ENCODE measurements at places on chromosomes 6 and 20.

GRCh38 chr6:5472571-5472970, 211.3 kb downstream of the FARS2 start:
- H3K27me3 ChIP-seq: no peaks in the 10 kb centered on the region
- H3K4me3 ChIP-seq: no peak overlapping the region
- H3K27ac ChIP-seq: no peak overlapping the region
- H3K4me1 ChIP-seq: peaks cover 7% of the 10 kb centered on the region

DNA sequence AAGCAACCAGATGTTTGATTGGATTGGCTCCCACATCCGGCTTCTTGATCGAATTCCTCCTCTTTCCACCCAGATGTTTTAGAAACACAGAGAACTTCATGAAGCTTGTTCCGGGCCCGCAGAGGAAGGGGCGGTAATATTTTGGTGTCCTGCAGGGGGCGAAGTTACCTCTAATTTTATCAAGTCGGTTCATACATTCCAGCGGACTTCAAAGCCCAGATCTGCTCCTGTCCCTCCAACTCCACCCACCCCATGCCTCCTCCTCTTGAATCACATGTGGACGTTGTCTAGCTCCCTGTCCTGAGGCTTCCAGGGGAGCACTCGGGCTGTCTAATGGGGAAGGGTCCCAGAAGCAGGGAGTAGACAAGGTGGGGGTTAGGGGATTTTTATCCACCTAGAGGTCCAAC, 2.9 kb upstream of the BMP6 start:
- H3K4me3 ChIP-seq: no peak overlapping the region
- no peak overlapping the region for H3K27ac ChIP-seq
- H3K4me1 ChIP-seq: peaks cover 22% of the 10 kb centered on the region
- DNase-seq: peak; percentile 90

GRCh38 chr20:57236813-57237584, 29.4 kb downstream of the BMP7 start:
- H3K4me3 ChIP-seq: no peak overlapping the region
- H3K36me3 ChIP-seq: no peaks in the 10 kb centered on the region
- H3K4me1 ChIP-seq: peaks cover 7% of the 10 kb centered on the region
- peak; percentile 67 for DNase-seq
- H3K27me3 ChIP-seq: peaks cover 42% of the 10 kb centered on the region

GRCh38 chr6:147974376-147974775, 368.3 kb upstream of the SASH1 start:
- H3K4me3 ChIP-seq: no peak overlapping the region
- H3K27me3 ChIP-seq: no peaks in the 10 kb centered on the region
- H3K36me3 ChIP-seq: no peaks in the 10 kb centered on the region
- no peak overlapping the region for H3K27ac ChIP-seq
- no peak for DNase-seq

DNA sequence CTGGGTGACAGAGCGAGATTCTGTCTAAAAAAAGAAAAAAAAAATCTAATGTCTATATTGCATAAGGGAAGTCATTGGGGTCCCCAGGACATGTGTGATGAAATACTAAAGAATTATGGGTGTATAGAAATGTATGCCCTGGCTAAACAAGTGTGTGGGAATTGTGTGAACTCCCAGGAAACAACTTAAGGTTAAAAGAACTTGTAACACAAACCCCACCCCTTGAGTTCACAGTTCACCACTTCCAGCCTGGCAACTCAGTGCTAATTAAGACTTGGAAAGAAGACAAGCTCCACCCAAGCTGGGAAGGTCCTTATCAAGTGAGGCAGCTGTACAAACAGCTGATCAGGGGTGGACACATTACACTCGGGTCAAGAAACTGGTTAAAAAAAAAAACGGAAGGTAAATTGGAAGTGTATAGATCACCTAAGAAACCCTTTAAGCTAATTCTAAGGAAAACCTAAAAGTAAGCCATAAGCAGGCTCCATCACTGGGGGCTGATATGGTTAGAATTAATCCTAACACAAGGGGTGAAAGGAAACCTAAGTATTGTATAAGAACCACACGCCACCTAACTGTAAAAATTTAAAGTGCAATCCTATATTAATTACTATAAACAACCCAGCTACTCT, 25.2 kb downstream of the HLA-A start:
- no peak overlapping the region for H3K27ac ChIP-seq
- no peak overlapping the region for H3K4me3 ChIP-seq
- no peaks in the 10 kb centered on the region for H3K27me3 ChIP-seq
- peak; percentile 37 for DNase-seq

DNA sequence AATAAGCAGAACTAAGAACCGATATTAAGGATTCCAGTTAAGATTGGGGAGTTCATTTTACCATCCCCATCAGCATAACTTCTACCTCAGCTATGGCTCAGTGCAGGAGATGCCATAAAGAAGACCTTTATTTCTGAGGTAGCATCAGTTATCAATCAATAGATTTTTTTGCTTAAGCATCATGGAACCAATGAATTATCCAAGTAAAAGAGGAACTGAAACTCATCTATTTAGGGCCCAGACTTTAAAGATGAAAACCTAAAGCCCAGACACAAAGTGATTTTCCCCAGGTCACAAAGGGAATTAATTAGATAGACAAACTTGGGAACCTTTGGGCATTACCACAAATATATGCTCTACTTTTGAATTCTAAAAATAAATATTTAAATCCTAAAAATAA, 59.2 kb upstream of the TINAG start:
- DNase-seq: no peak
- H3K4me3 ChIP-seq: no peak overlapping the region
- H3K27ac ChIP-seq: no peak overlapping the region
- H3K4me1 ChIP-seq: no peaks in the 10 kb centered on the region
- no peaks in the 10 kb centered on the region for H3K36me3 ChIP-seq
- no peaks in the 10 kb centered on the region for H3K27me3 ChIP-seq

- no peaks in the 10 kb centered on the region for H3K27me3 ChIP-seq
- no peak for DNase-seq
- no peak overlapping the region for H3K27ac ChIP-seq
- H3K4me1 ChIP-seq: no peaks in the 10 kb centered on the region
- no peak overlapping the region for H3K4me3 ChIP-seq
- H3K36me3 ChIP-seq: peaks cover 4% of the 10 kb centered on the region
Observed at GRCh38 chr6:155270561-155271091, 6.8 kb downstream of the CLDN20 start.

DNA sequence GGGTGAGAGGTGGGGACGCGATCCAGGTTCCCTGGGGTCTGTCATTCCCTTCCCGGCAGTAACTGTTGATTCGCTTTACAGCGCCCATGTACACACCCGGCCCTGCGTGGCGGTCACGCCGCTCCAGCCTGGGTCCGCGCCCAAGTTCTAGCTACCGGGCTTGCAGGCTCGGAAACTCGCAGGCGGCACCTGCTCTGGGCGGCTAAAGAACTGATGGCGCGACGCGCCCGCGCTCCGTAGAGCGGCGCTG, 1.4 kb upstream of the POU3F2 start:
- no peaks in the 10 kb centered on the region for H3K36me3 ChIP-seq
- peak overlapping the region; percentile 37 for H3K4me3 ChIP-seq
- H3K4me1 ChIP-seq: peaks cover 49% of the 10 kb centered on the region
- no peak for DNase-seq
- peaks cover 89% of the 10 kb centered on the region for H3K27me3 ChIP-seq
- no peak overlapping the region for H3K27ac ChIP-seq

GRCh38 chr6:157045831-157046454, 268.8 kb downstream of the ARID1B start:
- H3K4me3 ChIP-seq: no peak overlapping the region
- no peaks in the 10 kb centered on the region for H3K27me3 ChIP-seq
- peaks cover 2% of the 10 kb centered on the region for H3K4me1 ChIP-seq
- H3K27ac ChIP-seq: no peak overlapping the region

DNA sequence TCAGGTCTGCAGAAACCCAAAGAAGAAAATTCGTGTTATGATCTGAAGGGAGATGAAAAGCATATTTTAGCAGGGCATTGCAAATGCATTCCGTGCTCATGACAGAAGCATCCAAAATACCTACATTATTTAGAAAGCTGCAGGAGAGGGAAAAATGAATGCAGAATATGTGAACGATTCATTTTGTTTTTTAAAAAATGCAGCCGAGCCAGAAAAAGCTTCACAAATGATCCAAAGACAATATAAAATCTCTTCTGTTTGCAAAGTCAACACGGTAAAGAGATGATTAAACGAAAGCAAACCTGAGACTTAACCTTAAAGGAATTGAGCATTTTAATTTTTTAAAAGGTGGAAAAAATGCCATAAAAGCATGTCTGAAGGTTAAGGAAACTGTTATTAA, 136.1 kb upstream of the SULF2 start:
- H3K4me1 ChIP-seq: peaks cover 13% of the 10 kb centered on the region
- no peak overlapping the region for H3K27ac ChIP-seq
- no peak overlapping the region for H3K4me3 ChIP-seq
- peaks cover 56% of the 10 kb centered on the region for H3K27me3 ChIP-seq

- no peak for DNase-seq
- peaks cover 13% of the 10 kb centered on the region for H3K27me3 ChIP-seq
- H3K4me3 ChIP-seq: peak within 1 kb of the TSS; percentile 52
- H3K4me1 ChIP-seq: peaks cover 6% of the 10 kb centered on the region
- H3K27ac ChIP-seq: no peak within 1 kb of the TSS
Observed at GRCh38 chr6:123803504-123804013, at the start of gene NKAIN2. Gene NKAIN2 (plus strand): TSS chr6:123803865.

DNA sequence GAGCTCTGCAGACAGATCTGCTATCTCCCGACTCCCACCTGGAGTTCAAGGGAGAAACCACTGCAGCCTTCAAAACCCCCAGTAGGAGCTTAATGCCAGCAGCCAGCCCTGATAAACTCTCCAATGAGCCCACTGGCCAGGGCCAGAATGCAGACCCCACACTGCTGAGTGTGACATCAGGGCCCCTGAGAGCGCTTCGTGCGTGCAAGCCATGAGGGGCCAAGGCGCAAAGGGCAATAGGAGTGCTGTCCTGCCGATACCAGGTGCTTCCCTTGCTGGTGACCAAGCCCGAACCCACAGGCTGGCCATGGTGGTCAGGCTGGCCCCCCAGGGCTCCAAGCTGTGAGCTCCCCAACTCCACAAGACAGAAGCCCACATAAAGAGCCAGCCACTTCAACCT, 33.2 kb upstream of the CST7 start:
- peaks cover 10% of the 10 kb centered on the region for H3K4me1 ChIP-seq
- no peaks in the 10 kb centered on the region for H3K36me3 ChIP-seq
- no peak for DNase-seq
- no peaks in the 10 kb centered on the region for H3K27me3 ChIP-seq

DNA sequence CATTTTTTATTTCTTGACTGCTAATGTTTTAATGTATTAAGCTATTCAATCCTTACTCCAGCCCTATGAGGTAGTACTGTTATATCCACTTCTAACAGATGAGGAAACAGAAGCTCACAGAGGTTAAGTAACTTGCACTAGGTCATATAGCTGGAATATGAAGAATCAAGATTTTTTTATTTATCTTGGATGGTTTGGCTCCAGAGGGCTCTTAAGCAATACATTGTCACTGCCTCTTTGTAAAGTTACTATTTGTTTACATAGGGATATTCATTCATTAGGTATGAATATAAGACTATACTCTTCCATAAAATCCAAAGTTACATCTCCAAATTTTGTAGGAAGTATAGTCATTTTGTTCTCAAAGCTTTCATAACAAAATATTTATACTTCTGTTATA, 113.8 kb downstream of the LAMP5 start:
- no peaks in the 10 kb centered on the region for H3K4me1 ChIP-seq
- no peak for DNase-seq
- no peak overlapping the region for H3K27ac ChIP-seq

DNA sequence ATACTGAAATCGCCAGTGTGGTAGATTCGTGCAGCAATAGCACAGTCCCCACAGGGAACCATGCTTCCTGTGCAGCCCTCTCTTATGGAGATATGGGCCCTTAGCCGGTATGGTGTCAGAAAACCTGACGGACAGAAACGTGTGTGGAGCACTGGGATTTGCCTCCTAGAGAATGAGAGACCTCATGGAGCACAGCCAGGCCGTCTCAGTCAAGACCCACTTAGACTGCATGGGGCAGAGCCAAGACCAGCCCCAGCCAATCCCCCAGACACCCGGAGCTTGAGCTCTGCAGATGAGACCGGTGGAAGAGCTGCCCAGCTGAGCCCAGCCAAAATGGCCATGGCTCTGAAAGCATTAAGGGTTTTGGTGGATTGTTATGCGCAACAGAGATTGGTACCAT, 163.7 kb downstream of the DLL1 start:
- H3K4me1 ChIP-seq: peaks cover 39% of the 10 kb centered on the region
- H3K27ac ChIP-seq: no peak overlapping the region
- H3K4me3 ChIP-seq: no peak overlapping the region

GRCh38 chr6:124684621-124685020, 277.6 kb upstream of the RNF217 start:
- no peaks in the 10 kb centered on the region for H3K27me3 ChIP-seq
- H3K4me1 ChIP-seq: no peaks in the 10 kb centered on the region
- no peak for DNase-seq
- no peaks in the 10 kb centered on the region for H3K36me3 ChIP-seq
- no peak overlapping the region for H3K27ac ChIP-seq

DNA sequence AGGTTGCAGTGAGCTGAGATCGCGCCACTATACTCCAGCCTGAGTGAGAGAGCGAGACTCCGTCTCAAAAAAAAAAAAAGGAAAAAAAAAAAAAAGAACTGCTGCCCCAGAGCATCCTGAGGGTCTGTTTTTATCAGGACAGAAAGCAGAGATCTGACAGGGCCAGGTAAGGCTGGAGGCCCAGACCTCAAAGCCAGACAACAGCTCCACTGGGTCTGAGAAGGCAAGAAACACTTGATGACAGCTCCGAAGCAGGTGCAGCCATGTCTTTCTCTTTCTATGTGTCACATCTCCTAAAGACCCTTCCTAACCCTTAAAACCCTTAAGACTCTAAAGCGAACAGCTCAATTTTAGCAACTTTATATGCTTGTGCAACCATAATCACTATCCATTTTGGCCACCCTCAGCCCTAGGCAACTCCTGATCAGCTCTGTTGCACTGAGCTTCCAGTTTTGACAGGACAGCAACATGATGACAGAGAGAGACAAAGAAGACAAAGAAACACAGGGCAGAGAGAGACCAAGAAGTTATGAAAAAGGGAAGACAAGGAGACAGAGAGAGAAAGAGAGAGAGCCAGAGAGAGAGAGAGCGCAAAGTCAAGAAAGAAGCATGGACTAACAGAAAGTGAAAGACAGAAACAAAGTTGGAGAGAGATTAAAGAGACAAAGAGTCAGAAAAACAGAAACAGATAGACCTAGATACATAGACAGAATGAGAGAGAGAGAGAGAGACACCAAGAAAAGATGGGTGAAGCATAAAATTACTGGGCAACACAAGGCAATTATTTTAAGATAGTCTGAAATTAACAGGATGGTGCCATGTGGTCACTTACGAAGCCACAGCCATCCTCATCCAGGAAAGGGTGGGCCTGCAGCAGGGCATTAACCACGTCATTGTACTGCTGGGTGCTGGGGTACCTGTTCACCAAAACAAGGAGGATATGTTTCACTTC, 39.2 kb downstream of the SAMD3 start:
- no peaks in the 10 kb centered on the region for H3K4me1 ChIP-seq

DNA sequence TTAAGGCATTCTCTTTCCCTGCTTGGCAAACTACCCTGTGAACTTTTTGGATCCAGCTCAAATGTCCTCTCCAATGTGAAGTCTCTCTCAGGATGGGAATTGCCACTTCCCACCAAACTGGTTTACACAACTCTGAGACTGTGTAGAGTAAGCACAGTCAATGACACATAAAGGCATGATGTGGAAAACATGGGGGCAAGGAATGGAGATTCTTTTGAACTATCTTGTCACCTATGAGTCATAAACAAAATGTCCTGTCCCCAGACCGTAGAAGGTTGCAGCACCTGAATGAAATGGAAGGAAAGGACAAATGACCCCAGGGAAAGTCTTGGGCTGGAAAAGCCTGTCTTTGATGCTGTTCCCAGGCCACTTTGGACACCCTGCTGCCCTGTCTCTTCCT, 11.0 kb upstream of the KIF13A start:
- no peaks in the 10 kb centered on the region for H3K36me3 ChIP-seq
- no peak overlapping the region for H3K27ac ChIP-seq
- H3K27me3 ChIP-seq: no peaks in the 10 kb centered on the region
- DNase-seq: no peak

- H3K36me3 ChIP-seq: peaks cover 8% of the 10 kb centered on the region
- DNase-seq: peak; percentile 94
- H3K27me3 ChIP-seq: no peaks in the 10 kb centered on the region
- H3K27ac ChIP-seq: peak overlapping the region; percentile 99
Observed at GRCh38 chr6:152380351-152380767, 256.8 kb downstream of the SYNE1 start.

All from muscle of leg (tissue), 16 donors.